ENCODE measurements at places on chromosomes 1 and 21.

DNA sequence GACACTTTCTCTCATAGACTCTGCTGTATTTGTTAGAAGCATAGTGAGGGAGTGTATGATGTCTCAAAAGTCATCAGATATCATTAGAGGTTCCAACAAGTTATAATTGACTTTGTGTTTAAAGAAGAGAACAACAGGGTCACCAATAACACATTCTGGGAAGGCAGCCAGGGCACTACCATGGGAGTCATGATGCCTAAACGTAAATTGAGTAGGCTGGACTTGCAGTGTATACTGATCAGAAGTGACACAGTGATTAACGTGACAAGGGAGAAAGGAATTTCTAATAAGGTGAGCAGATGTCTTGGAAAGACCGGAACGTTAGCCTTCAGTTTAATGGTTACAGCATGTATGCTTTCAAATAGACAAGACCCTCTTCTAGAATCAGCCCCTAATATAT, 973.2 kb downstream of the NCAM2 start:
- no peak for DNase-seq

DNA sequence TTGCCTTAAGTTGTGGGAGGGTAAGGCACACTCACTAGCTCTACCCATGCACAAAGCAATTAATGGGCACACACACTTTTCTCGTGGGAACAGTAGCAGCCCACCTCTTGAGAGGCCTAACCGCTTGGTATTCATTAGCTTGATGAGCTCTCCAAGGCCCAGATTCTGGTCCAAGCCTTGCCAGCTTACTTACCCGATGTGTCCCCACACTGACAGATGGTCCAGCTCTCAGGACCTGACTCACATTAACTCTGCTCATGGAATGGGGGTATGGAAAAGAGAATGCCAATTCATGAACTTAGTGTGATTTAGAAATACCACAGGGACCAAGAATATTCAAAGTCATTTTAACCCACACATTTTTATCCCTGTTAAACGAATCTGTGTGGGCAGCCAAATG, 106.8 kb upstream of the CACHD1 start:
- no peak for DNase-seq

DNA sequence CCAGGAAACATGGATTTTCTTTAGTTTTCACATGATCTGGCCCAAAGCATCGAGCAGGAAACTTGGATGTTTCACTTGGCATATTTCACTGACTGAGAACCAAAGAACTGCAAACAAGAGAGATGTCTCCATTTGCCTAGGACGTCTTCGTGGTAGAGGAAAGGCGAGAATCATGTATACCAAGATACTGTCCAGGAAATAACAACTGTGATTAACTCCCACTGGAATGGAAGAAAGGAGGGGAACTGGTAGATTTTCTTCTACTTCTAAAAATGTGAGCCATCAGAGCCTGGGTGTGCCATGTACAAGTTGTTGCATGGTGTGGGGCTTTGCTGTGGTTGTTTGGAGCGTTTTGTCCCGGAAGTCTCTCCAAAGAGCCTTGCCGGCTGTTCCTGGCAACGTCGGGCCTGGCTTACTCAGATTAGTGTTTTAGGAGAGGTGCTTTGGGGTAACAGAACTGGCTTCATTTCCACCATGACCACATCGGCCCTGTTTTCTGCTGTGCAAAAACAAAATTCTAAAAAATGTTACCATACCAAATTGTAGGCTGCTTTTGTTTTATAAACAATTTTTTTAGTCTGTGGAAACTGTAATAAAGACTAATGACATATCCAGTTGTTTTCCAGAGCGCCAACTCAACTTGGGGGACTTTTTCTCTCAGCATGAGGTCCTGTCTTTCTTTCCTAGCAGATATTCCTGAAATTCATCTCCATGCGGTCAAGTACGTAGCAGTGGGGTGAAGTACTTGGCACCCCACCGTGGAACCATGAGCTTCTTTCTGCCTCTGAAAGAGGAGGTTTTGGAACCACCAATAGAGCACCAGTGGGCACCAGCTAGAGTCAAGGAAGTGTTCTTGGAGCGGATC, 118.3 kb downstream of the TM2D1 start:
- no peak for DNase-seq

DNA sequence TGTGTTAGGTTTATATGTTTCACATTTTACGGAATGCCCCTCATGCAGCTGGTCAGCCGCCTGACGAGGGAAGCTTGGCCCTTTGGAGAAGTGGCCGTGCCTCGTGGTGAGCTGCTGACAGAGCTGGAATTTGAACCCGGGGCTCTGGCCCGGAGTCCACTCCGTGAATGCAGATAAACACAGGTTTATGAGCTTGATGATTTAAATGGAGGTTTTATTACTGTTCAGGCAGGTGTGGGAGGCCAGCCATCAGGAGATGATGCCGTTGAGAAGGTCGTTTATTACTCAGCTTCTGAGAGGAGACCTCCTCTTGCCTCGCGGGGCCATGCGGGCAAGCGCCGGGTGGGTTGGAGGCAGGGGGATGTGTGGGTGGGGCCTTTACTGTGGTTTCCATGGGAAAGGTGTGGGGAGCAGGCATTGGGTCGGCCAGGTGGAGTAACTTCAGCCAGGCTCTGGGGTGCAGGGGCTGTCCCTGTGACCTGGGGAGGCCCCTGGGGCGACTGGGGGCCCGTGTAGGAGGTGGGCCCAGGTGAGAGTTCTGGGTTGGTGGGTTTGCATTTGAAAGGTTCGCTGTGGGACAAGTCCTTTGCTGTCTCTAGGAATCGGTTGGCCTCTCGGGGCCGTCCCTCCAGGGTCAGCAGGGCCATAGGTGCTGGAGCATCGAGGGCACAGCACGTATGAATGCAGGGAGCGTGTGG, 22.0 kb downstream of the PRKCZ start:
- DNase-seq: no peak

DNA sequence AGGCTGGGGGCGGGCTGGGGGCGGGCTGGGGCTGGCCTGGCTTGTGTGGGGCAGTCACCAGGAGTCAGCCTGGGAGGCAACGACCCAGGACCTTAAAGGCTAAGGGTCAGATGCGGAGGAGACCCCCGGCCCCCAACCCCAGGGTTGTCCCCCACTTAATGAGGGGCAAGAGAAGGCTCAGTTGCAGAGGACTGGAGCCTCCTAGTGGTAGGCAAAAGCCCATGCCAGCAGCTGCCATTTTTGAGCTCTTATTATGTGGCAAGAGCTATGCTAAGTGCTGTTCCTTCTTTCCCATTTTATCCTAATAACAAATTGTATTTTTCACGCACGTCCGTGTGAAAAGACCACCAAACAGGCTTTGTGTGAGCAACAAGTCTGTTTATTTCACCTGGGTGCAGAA, 8.0 kb downstream of the KIAA1614 start:
- DNase-seq: no peak
